T-helper 2 cell treated with Interferon-gamma antibody and Interleukin-4, amounts not matched to agents 5 μg/mL and 100 μg/mL, for 36 hours (primary cell): ENCODE measurements at places on chromosomes 2 and 18.
A peak's percentile ranks its signal among the peaks of the same experiment; 100 is the strongest.

DNA sequence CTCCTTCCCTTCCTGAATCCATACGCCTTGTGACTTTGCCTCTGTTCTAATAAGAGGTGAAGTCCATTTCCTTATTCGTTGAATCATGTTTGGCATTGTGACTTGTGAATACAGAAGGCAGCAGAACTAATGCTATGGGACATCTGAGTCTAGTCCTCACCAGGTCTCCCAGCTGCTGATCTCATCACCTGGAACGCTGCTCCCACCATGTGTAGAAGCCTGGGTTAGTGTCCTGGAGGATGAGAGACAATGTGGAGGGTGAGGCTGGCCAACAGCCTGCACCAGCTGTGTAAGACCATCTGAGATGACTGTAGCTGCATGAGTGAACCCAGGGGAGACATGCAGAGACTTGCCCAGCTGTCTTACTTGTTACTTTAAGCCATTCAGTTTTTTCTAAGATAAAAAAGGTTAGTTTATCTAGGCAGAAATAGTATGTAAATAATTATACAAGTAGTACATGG lies 3.5 kb upstream of the HAAO start:
- DNase-seq = no peak

GRCh38 chr2:199994371-199994770 lies 39.0 kb downstream of the MAIP1 start:
- no peak for DNase-seq

GRCh38 chr2:185284696-185285095 lies 453.9 kb upstream of the FSIP2 start:
- DNase-seq = no peak

DNA sequence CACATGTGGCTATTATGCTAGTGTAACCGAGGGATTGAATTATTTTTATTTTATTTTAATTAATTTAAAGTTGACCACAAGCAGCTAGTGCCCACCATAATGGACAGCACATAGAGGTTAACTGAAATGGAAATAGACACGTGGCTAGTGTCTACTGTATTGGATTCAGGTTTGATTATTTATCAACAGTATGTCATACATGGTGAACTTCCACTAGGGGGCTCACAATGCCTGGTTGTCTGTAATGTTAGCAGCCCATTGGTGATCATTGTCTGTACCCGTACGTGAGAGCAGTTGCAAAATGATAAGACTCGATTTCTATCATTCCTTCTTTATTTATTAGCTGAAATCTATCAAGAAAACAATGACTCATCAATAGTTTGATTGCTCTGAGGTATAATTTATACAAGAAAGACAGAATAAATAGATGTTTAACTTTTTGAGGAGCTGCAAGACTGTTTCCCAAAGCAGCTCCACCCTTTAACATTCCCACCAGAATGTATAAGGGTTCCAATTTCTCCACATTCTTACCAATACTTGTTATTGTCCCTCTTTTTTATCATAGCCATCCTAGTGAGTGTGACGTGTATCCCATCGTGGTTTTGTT lies 76.5 kb downstream of the CYBRD1 start:
- DNase-seq = peak; percentile 17

DNA sequence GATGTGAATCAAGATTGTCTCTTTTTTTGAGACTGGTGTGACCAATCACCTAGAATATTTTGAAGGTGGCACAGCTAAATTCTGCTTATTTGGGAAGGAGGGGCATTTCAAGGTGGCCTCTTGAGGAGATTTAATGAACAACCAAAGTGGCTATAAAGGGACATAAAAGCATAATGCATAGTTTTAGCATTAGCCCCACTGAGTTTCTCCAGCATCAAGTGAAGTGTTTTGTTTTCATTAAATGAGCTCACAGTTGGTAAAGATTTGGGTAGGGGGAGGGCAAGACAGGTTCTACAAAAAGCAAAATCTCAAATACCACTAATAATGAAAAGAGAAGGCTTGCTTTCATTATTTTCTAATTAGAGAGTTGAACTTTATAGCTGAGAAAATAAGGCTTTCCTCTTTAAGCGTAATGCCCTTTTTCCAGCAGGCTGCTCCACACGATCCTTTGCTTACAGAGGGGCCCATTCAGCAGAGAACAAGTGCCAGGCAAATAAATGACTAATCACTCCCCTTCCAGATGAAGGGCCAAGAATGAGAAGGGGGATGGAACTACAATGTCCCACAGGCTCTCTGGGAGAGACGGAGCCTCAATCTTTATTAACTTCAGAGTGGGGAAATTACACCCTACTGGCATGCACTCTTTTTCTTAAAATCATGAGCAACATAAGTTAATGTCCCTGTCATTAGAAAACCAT lies 35.9 kb downstream of the LHCGR start:
- DNase-seq = no peak

- no peak for DNase-seq
Measured at GRCh38 chr2:224377751-224378700, 23.9 kb downstream of the FAM124B start.

- DNase-seq = no peak
Measured at GRCh38 chr18:24928301-24928878, 423.6 kb downstream of the ZNF521 start.

DNA sequence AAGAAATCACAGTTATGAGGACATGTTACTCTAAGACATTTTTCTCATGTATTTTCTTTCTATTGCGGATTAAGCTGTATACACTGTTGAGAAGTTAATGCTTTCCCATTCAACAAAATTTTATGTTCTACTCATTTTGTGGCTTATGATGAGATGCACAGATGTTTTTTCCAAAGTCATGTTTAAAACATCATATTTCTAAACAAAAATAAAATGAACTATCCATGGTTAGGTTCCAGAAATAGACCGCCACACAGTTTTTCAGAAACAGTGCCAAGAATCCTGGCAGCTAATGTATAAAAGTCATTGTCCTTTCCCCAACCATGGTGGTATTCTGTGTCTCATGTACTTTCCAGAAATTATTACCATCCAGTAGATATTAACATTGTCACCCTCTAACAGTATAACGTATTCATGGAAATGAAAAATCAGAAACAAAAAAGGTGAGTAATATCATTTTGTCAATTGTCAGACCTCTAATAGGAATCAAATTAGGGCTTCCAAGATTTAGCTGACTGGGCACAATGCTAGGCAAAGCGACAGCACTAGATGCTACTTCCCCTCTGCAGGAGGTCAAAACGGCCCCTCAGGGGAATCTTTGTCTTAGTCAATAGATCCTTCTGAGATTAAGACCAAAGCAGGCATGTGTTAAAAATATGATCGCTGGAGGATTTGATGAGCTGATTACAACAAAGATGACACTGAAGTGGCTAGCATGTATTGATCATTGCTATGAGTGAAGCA lies 54.4 kb upstream of the ZNF397 start:
- DNase-seq = no peak

- DNase-seq = no peak
Measured at GRCh38 chr18:26545335-26546123, 2.8 kb downstream of the KCTD1 start.

DNA sequence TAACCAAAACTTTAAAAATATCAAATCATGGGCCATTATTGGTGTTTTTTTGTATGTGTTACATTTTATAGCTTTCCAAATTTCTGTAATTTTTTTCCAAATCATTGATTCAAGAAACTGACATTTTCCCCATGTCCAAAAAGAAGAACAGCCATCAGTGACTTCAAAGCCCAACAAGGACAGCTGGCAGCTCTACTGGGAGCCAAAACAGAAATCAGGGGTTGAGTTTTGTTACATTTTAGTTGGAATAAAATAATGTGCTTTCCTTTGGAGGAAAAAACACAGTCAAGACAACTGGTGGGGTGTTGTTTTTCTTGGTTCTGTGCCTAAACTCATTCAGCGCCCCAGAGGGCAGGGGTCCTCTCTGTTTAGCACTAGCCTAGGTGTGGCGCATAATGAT lies 23.8 kb downstream of the AKAIN1 start:
- DNase-seq = no peak

DNA sequence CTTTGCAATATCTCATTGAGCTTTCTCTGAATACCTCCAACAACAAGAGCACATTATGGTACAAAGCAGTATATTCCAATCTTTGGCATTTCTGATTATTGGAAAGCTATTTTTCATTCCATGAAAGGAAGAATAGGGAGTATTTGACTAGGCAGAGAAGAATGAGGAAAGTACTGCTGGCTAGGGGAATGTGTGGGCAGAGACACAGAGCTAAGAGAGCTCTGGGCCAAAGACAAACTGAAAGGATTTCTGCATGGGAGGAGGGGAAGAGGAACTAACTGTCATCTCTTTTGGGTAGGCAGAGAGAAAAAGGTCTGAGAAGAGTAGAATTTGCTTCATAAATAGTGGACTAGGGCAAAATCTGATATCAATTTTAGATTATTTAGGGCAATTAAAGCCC lies 150.8 kb downstream of the CCDC85A start:
- no peak for DNase-seq

- no peak for DNase-seq
Measured at GRCh38 chr2:211435331-211435730, 878.9 kb downstream of the CPS1 start.

DNA sequence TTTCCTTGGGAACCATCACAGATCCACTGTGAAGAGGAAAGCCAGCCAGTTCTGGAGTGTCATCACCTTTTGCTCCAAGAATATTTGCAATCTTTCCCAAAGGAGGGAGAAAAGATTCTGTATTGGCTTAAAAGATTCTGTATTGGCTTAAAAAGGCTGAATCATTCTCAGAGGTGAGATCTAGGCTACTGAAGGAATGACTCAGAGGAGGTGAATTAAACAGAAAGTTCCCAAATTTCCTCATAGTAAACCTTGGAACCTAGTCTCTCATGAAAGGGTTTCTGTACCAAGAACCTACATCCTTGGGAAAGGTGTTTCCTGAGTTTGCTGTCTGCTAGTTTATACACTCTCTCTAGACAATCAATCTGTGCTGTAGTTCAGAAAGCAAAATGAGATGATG lies 34.1 kb upstream of the GRB14 start:
- DNase-seq = no peak

GRCh38 chr2:45978302-45978859 lies 318.8 kb upstream of the EPAS1 start:
- DNase-seq = no peak

DNA sequence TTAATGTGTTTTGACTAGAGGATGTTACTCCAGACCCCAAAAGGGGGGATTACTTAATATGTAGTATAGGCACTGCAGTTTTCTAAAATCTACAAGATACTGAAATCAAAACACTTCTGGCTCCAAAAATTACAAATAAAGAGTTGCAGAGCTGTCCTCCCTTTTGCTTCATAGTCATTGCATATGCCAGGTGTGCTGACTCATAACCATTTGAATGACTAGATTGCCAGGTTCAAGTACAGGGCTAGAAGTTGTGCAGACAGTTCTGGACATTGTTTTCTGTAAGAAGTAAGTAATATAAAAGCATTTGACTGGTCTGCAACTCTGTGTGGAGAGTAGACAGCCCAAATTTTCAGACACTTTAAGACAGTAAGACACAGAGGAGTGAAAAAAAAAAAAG lies 6.7 kb downstream of the CWC22 start:
- DNase-seq = no peak

DNA sequence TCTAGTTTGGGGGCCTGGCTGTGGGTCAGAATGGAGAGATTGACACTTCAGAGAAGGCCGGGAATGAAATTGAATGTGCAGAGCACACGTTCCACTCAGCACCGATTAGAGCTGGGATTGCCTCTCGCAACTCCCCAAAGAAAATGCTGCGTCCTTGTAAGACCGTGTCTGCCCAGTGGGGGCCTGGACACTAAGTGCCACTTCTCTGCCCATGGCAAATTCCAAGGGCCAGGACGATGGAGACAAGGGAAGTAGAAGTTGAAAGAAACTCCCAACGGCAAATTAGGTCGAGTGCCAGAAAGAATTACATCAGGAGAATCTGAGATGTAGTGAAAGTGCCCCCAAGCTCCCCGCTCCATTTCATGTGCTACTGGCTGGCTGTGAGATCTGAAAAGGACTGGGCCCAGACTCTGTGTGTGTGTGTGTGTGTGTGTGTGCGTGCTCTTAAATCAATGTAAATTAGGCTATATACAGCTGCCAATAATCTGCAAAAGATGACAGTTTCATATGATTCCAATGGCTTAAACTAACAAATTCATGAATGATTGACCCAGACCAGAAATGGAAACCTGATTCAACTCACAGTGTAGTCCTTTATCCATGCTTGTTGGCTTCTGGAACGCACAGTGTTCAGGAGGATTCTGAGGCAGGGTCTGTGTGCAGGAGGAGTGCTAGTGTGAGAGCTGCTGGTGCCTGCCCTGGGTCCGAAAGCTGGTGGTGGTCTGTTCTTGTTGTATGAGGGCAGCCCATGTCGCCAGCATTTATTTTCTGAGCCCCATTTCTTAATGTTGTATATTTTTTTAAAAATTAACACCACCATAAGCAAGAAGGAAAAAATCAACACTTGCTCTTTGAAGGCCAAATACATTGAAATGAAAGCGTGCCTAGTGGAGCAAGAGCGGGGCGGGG lies 234.3 kb downstream of the AGAP1 start:
- no peak for DNase-seq

GRCh38 chr2:71742953-71743601 lies 289.7 kb downstream of the DYSF start:
- DNase-seq = no peak

- no peak for DNase-seq
Measured at GRCh38 chr2:186726938-186727337, 33.1 kb downstream of the FAM171B start.

DNA sequence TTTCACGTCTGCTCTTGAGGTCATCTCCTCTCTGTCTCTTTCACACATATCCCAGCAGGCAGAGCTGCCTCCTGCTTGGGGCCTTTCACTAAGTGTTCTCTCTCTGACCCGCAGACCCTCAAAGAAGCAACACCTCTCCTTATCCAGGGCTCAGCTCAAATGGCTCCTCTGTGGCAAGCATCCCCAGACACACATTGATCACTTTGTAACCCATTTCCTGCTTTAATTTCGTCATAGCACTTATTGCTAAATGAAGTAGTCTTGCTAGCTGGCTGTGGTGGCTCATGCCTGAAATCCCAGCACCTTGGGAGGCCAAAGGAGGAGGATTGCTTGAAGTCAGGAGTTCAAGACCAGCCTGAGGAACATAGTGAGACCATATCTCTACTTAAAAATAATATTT lies 41.4 kb downstream of the SGPP2 start:
- DNase-seq = no peak

DNA sequence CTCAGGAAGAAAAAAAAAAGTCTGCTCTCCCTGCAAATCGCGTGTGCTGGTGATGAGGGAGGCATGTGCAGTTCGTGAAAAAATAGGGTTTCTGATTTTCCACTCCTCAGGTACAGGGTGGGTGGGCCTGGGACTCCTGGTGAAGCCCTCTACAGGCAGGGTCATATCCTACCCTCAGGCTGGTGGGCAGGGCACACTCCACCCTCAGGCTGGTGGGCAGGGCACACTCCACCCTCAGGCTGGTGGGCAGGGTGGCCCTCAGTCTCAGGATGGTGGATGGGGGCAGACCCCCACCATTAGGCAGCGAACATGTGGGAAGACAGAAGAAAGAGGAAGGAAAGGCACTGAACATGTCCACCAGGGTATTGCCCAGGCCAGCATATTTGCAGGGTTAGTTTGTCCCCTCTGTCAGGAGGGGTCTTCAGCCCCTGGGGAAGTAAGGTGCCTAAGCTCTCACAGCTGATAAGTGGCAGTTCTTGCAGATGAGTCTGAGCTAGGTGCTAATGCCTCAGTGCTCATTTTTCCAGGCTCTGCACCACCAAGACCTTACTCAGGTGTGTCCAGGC lies 95.2 kb upstream of the RAB6C start:
- no peak for DNase-seq

GRCh38 chr2:165141601-165142354 lies 62.1 kb downstream of the SCN3A start:
- DNase-seq = no peak

- no peak for DNase-seq
Measured at GRCh38 chr2:214843823-214844222, 34.3 kb upstream of the BARD1 start.

- no peak for DNase-seq
Measured at GRCh38 chr18:45958027-45958426, 9.1 kb downstream of the EPG5 start.

- no peak for DNase-seq
Measured at GRCh38 chr2:241900251-241901017, 30.9 kb downstream of the RTP5 start.
